ENCODE measurements at places on chromosomes 12 and 14.

DNA sequence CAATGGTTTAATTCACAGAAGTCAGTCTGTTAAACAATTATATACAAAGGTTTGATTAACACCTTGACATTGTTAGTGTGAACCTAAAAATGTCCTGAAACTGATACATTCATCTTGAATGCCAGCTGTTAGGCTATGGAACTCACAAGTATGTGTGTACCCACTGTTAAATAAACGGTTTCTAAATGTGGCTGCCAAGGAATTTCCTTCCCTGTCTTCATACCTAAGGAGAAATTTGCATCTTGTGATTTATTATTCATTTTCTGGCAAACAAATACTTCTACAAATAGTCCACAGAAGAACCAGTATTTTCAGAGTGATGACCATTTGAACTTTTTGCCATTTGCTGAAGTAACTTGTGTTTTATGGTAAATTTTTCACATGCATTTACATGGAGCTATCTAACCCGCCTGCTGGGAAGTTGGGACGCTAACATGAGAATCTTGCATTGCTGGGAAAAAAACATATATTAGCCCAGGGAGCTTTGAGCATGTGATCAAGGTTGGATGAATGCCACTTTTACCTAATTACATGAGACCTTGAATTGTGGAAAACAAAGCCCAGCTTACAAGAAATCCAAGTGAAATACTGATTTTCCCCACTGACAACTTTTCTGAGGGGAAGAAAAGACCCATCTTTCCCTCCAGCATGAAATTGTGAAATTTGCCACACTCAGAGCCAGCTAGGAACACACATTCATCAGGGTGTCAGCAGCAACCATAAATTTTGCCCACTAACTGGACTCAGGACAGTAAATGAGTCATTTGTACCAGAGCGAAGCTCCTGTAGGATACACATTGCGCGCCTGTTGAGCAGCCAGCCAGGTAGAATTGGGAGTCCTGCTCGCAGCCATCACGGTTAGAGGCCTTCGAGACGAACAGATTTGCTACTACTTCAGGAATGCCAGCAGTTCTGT lies 118.0 kb downstream of the KICS2 start:
- peak; percentile 80 for DNase-seq

DNA sequence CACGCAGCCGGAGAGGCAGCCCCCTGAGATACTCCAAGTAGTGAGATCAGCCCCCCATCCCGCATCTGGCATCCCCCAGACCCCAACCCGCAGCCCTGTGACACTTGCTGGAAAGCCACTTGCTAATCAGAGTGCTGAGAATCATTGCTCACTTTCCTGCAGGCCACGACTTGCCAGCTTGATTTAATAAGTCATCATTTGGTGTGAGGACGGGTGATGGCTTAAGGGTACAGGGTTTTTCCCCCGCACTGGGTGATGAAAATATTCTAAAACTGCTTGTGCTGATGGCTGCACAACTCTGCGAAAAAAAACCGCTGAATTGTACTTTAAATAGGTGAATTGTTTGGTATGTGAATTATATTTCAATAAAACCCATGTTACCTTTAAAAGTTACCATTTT lies 171.2 kb downstream of the FOXN3 start:
- DNase-seq: no peak

- no peak for DNase-seq
Observed at GRCh38 chr12:98999559-98999958, 354.5 kb downstream of the APAF1 start.

- no peak for DNase-seq
Observed at GRCh38 chr12:115049614-115050013, 365.6 kb upstream of the TBX3 start.

DNA sequence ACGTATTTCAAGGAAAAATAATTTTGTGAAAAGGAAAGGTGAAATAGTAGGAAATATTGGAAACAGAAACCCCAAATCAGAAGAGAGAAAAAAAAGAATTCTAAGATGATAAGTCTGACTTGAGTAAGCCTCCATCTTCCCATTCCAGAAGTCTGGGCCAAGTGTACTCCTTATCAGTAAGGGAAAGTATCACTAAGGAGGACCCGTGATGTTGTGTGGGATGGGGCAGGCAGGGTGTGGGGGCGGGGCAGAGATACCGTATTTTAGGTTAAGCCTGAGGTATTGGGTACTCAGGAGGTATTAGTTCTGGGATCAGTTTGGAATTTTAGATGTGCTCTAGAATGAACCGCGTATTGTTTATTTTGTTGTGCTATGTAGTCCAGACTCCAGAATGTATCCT lies 33.8 kb upstream of the PSMA6 start:
- DNase-seq: no peak

GRCh38 chr12:19192710-19193109 lies 63.2 kb downstream of the PLEKHA5 start:
- no peak for DNase-seq
